Stimulated activated CD8-positive, alpha-beta memory T cell treated with anti-CD3 and anti-CD28 coated beads, Interleukin-7, amount 100 ng/mL, for 24 hours (primary cell): ENCODE measurements at places on chromosomes 1 and 21.

DNA sequence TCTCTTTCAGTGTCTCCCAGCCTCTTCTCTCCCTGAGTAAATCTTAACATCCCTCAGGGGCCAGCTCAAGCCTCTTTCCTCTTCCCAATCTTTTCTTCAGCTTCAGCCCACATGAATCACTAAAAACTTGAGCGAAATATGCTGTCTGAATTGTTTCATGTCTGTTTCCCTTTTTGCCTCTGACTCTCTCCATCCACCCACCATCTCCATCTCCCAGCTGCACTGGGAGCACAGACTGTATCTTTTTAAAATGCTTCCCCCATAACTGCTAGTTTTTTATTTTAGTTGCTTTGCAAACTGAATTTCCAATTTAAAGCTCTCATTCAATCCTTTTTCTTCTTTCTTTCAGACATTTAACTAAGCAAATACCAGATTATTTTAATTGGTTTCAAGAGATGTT lies 3.0 kb upstream of the AHCTF1 start:
- no peak for DNase-seq

DNA sequence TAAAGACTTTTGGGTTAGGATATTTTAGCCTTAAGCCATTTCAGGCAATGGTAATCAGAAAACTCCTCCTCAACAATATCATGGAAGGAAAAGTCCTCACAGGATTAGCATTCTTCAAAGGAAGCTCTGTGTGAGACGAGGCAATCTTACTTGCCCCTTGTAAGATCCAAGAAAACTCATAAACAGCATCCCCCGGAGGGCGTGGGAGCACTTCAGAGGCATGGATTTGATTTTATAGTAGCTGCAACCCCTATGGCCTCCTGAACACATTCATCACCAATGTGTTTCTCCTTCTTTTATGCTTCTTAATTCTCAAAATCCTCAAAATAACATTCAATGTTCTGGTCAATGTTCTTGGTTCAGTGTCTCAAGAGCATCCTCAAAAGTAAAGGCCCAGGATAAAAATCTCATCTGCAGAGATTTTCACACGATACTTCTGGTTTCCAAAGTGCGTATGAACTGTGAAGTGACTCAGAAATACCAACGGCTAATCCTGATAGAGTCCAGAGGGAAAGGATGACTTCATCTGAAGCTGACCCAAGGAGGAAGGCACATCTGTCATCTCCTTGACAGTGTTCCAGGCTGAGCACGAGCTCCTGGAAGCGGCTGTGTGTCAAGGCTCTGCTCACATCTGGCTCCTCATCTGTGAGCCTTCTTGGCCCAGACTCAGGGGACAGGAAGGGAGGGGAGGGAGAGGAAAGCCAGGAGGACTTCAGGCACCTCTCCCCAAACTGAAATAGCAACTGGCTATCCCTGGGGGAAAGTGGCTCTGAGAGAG lies 49.3 kb upstream of the PSEN2 start:
- no peak for DNase-seq

DNA sequence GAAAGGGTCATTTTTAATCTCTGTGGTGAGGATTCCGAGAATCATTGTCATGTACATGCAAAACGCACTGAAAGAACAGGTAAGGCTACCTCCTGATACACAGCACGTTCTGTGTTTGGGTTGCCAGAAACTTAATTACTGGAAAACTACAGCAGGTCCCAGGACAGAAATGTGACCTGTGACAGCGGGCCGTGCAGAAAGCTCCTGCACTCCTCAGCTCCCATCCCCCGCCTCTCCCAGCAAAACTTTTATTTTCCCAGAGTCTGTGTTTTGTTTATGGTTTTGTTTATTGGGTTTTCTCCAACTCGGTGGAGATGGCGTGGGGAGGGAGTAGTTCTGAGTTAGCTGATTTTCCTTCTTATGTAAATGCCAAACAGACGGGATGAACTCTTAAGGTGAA lies 44.7 kb downstream of the SLC44A3 start:
- DNase-seq = no peak

GRCh38 chr1:8465013-8465412 lies 147.1 kb downstream of the SLC45A1 start:
- DNase-seq = no peak

DNA sequence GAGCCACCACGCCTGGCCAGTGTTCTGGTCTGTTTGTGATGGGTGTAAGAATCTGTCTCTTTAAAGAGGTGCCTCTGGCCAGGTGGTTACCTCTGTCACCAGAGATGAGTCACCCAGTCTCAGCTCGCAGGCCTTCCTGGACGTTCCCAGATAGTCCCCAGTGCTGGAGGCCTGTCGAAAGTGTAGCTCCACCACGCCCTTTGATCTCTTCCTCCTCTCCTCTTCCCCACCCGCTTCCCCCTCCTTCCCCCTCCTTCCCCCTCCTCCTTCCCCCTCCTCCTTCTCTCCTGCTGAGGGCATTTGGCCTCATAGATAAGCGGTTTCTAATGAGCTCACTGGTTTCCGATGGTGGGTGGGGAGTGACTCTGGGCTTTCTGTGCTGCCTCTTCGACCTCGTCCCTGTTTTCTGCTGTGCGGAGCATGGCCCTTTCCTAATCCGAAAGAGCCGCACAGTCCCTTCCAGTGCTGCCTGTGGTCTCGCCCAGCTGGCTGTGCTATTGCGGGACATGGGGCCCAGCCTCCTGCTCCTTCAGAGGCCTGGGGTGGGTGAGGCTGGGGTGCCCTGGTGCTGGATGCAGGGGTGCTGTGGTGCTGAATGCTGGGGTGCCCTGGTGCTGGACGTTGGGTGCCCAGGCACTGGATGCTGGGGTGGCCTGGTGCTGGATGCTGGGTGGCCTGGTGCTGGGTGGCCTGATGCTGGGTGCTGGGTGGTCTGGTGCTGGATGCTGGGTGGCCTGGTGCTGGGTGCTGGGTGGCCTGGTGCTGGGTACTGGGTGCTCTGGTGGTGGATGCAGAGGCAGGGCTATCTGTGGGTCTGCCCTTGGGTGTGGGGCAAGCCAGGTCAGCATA lies 19.2 kb downstream of the AGPAT3 start:
- DNase-seq = no peak

DNA sequence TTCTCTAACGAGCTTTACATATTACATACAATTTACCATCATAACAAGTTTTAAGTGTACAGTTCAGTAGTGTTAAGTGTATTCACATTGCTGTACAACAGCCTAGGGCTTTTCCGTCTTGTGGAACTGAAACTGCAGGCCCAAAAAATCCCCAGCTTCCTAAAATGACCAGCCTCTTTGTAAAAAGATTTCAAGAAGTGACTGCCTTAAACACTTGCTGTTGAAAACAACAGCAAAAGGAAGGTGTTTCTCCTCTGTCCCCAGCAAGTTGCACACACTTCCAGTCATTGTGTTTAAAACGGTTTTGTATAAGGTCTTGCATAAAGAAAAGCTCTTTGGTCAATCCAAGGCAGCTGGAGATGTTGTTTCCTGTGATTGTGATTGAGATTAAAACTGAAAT lies 16.0 kb upstream of the GBP1 start:
- DNase-seq = no peak

DNA sequence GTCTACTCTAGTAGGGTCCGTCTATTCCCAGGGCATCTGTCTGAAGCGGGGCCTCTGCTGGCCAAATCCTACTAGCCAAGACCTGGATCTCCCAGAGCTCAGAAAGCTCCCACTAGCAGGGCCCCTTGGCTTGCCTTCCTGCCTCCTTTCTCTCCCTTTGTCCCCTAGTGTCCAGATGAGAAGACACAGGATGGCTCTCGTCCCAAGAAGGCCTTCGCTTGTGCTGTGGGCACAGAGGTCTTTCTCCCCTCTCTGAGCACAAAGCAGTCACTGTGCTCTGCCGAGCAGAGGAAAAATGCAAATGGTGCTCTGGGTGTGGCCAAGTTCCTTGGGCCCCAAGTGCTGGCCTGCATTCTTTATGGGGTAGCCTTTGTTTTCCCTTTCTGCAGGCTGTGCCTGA lies 13.0 kb upstream of the GPR137B start:
- no peak for DNase-seq

GRCh38 chr1:19424651-19425570 lies 60.4 kb downstream of the CAPZB start:
- no peak for DNase-seq

DNA sequence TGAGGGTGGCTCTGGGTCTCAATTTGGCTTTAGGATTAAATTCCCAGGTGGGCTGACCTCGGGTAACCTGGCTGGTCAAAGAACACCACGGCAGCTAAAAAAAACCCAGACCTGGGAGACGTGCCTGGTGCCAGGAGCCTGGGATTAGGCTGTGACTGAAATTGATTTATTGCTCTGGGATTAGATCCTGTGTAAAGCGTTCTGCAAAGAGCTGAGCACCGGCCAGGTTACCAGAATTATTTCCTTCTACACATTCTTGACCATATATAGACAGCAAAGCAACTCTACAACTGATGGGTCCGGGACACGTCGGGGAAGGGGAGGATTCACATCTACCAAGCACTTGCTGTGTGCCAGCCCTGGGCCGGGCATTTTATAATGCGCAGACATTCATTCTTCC lies 45.2 kb downstream of the TMCO4 start:
- DNase-seq = no peak

DNA sequence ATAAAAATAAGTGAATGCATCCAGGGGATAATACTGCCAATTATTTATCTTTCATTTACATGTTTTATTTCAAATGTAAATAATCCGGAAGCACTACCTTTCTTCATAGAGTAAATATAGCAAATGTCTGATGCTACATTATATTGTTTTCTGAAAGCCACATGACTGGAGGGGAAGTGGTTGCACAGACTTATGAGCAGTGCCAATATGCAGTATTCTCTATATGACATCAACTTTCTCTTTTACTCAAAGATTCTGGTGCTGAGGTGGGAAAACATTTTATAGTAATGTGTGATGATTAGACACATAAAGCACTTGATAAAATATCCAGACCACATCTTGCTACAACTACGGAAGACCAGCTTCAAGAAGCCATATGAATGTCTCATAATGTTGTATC lies 314.7 kb downstream of the NEGR1 start:
- no peak for DNase-seq

DNA sequence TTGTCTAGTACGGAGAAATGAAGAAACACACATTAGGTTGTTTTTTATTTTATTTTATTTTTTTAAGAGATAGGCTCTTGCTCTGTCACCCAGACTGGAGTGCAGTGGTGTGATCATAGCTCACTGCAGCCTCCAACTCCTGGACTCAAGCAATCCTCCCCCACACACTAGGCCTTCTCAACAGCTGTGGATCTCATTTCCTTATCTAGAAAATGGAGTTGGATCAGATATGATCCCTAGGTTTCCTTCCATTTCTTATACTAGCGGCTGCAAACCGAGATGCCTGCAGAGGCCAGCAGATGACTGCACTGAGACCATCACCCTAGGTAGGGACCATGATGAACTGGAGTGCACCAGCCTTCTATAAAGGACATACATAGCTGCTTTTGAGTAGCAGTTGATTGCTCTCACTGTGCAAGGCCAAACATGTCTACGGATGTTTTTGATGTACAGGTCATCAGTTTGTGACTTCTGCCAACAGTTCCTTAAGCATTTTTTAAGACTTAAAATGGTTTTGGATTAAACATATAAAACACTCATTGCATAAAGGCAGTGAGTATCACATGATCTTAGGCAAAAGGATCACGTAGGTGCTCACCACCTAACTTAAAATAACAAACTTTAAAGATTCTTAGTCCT lies 11.4 kb upstream of the KLHL12 start:
- DNase-seq = no peak

- DNase-seq = no peak
Measured at GRCh38 chr1:53654216-53655210, 84.5 kb downstream of the GLIS1 start.

DNA sequence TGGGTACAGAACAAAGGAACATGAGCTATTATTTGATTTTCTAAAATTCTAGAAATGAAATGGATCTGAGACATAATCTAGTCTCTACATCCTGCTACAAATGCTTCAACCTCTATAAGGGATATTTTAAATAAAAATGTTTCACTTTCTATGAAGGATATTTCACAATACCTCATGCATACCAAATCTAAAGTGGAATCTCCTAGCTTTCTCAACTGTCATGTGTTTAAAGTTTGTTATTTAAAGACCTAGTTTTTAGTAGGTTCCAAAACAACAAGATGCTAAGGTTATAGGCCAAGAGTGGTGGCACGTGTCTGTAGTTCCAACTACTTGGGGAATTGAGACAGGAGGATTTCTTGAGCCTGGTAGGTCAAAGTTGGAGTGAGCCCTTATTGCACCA lies 47.6 kb downstream of the KDM5B start:
- no peak for DNase-seq

GRCh38 chr1:114979278-114979891 lies 50.2 kb upstream of the TSHB start:
- peak; percentile 43 for DNase-seq

DNA sequence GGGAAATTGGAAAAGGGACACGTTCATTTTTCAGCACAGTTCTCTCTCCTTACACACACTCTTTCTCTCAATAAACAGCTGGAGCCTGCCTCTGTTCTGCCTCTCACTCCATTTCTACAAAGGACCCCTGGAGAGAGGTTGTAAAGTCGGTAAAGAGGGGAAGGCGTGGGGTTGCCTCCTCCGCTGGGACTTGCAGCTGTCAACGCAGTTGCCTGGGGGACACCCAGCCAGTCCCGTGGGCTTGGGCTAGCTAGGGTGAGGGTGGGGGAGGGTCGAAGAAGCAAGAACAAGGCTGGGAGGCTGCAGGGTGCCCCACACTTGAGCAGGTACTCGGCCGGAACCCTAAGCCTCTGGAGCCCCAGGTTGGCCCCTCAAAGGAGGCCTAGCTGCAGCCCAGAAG lies 27.6 kb downstream of the C1orf216 start:
- no peak for DNase-seq

DNA sequence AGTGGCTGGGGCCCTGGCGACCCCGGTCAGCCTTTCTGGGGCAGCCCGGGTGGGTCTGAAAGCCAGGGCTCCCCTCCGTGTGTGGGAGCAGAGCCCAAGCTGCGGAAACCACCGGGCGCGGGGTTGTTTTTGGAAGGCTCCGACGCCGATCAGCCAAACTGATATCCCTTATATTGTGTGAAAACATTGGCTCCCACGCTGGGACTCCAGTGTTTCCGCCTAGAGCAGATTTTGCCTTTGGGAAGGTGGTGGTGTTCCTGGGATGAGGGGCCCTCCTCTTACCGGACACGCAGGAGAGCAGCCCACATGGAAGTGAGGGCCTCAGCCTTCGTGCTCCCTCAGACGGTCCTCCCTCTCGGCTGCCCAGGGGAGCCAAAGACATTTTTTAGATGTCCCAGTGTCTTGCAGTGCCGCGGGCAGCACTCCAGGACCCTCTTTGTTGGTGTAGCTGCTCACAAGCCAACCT lies 54.3 kb downstream of the NGF start:
- DNase-seq = no peak

- DNase-seq = no peak
Measured at GRCh38 chr1:93328809-93329760, 16.6 kb upstream of the DR1 start.

GRCh38 chr1:2320760-2321667 lies 70.3 kb downstream of the MORN1 start:
- no peak for DNase-seq

GRCh38 chr1:191134796-191135195 lies 657.1 kb upstream of the BRINP3 start:
- no peak for DNase-seq

- DNase-seq = no peak
Measured at GRCh38 chr1:210689826-210690225, 361.1 kb downstream of the HHAT start.

GRCh38 chr1:118483245-118484006 lies 298.4 kb upstream of the SPAG17 start:
- no peak for DNase-seq

- DNase-seq = no peak
Measured at GRCh38 chr1:5962265-5963105, 29.7 kb downstream of the NPHP4 start.
